SHP77 (cell line): ENCODE measurements at places on chromosomes 5 and 9.

GRCh38 chr5:126846744-126847455 lies 70.0 kb downstream of the LMNB1 start:
- no peak for DNase-seq

- DNase-seq = no peak
Observed at GRCh38 chr9:135289081-135289491, 190.5 kb upstream of the PPP1R26 start.

GRCh38 chr9:87467187-87467586 lies 30.5 kb upstream of the DAPK1 start:
- DNase-seq = no peak

GRCh38 chr9:76567086-76567485 lies 108.1 kb downstream of the GCNT1 start:
- no peak for DNase-seq

GRCh38 chr9:79637177-79637925 lies 65.6 kb downstream of the TLE4 start:
- no peak for DNase-seq

DNA sequence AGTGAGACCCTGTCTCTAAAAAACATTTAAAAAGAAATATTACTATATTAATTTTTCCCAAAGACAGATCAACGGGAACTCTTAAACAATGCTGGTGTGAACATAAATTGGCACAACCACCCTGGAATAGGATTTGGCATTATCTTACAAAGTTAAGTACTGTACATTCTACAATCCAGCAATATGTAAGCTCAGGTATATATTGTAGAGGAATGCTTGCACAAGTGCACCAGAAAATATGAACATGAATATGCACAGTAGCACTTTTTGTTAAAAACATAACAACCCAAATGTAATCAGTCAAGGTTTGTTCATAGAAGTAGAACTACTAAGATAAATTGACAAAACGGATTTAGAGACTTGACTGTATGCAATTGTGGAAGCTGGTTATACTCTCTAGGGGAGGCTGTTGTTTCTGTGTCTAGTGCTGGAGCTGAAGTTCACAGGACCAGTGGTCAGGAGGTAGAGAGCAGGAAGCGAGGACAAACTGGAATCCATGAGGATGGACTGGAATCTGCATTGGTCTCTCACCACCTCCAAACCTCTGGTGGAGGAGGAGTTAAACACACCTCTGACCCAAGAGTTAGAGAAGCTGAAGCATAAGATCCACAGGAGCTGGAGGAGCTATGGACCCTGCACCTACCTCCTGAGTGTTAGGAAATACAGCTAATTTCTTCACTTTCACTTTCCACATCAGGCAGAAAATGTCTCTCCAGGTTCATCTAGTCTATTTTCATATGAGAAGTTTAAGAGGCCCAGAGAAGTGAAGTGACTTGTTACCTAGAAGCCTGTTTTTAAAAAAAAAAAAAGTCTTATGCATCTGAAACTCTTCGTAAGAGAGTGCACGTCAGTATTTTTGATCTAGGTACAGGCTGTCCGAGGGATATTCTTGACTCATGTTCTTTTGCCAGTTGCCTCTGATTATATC lies 20.3 kb upstream of the RIC1 start:
- DNase-seq = no peak

DNA sequence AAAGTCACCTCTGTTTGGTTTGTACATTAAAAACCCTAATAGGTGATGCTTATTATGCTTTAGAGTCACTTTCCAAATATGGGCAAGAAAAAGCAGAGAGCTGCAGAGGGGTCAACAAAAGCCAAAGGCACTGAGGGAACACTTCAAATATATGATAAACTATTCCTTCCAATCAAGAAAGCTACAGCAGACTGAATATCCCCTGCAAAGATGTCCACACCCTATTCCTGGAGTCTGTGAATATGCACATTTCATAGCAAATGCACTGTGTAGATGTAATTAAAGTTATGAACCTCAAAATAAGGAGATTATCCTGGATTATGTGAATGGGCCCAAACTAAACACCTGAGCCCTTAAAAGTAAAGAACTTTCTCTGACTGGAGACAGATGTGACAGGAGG lies 74.3 kb downstream of the ABCA1 start:
- no peak for DNase-seq

- no peak for DNase-seq
Observed at GRCh38 chr9:128001779-128002298, 21.1 kb upstream of the EEIG1 start.

DNA sequence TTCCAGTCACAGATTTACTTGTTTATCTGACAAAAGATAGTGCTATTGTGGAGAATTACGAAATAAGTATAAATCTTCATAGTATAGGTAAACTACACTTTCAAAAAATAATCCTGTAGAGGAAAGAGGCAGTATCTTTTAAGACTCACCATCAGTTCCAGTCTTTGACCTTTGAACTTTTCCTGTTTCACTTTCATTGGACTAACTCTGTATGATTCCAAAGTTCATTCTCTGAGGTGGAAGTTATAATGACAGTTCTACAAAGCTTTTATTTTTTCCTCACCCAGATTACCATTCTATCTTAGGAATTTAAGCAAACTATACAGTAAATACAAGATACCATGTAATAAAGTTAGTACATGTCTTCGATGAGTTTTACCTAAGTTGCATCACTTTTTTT lies 901.3 kb upstream of the SEMA6A start:
- no peak for DNase-seq
